ENCODE measurements at places on chromosomes 7 and 10. TPM values are rescaled to one million over a fixed set of nuclear protein-coding genes. Genes with fewer than 3 reads are reported as not detected.

DNA sequence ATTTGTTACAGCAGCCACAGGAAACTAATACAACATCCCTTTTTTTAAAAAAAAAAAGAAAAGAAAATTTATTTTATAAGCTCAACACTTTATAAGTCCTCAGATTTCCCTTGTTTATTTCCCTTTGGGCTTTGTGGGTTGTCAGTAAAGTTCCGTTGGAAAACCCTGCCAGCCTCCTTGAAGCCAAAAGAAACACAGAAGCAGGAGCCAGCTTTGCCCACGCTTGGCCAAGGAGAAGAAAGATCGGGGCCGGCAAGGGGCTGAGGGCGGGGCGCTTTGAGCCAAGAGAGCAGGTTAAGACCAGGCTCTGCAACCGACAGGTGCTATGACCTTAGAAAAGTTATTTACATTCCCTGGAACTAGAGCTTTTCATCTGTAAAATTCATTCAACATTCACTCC lies 72.7 kb downstream of the RGS10 start:
- no peak for DNase-seq

GRCh38 chr7:55189878-55190436 lies 171.1 kb downstream of the EGFR start:
- no peak for DNase-seq

DNA sequence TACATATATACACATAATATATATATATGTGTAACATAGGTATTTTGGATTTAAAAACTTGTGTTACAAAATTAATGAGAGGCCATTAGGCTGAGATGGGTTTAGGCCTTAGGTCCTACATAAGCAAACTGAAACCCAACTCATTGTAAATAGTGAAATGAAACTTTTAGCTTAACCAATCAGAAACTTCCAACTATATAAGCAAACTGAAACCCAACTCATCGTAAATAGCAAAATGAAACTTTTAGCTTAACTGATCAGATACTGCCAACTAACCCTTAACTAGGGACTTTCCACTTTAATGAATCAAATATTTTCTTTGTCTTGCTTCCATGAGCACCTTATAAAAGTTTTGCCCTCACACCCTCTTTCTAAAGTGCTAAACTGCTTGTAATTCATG lies 17.3 kb upstream of the SAMD9L start:
- no peak for DNase-seq

- no peak for DNase-seq
Observed at GRCh38 chr10:123585477-123586445, 80.4 kb upstream of the GPR26 start.

DNA sequence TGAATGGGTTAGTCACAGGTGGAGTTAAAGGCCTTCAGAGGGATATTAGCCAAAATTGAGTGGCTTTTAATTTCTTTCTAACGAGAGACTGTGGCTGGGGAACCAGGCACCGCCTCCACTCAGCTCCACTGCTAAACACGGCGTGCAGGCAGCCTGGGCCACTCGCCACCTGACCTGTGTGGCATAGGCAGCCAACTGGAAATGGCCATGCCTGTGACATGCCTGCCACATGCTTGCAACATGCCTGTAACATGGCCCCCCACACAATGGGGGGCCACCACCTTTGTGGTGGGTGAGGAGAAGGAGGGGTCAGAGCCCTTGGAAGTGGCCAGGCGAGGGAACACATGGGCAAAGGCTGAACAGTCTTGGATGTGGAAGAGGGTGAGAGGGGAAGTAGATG lies 60.1 kb upstream of the PAX2 start:
- no peak for DNase-seq

- DNase-seq: no peak
Observed at GRCh38 chr7:154569916-154570315, 433.0 kb downstream of the PAXIP1 start.

The SP4 gene
- 6.3 TPM for total RNA-seq

GRCh38 chr7:98753989-98754479 lies 115.8 kb downstream of the TMEM130 start:
- DNase-seq: no peak

The NRBF2 gene
- 15.0 TPM for total RNA-seq

- DNase-seq: no peak
Observed at GRCh38 chr7:30813466-30813865, 42.2 kb downstream of the MINDY4 start.

The TFEC gene
- total RNA-seq: 4.2 TPM

The AKR1C1 gene
- total RNA-seq: 48.7 TPM
